ENCODE measurements at places on chromosomes 2 and 18. TPM values are rescaled to one million over a fixed set of nuclear protein-coding genes. Genes with fewer than 3 reads are reported as not detected.

Gene TSGA10
- 1.6 TPM for total RNA-seq

Gene STARD6
- total RNA-seq, result not detected

Gene CAB39
- 35.9 TPM for total RNA-seq

Gene CERKL
- 0.65 TPM for total RNA-seq

Gene CCL20
- total RNA-seq, result not detected

Gene RIOK3
- 25.7 TPM for total RNA-seq

Gene PLA2R1
- 3.6 TPM for total RNA-seq

Gene NDUFV2
- total RNA-seq, result 102 TPM

Gene ANKRD53
- 1.8 TPM for total RNA-seq

Gene COBLL1
- total RNA-seq, result 17.3 TPM

Gene AKAIN1
- total RNA-seq, result not detected

Gene CNGA3
- not detected for total RNA-seq

Gene DSG1
- not detected for total RNA-seq

Gene MAP3K19
- total RNA-seq, result not detected

Gene CNOT11
- 38.9 TPM for total RNA-seq

Gene NOTO
- total RNA-seq, result not detected

Gene C1QL2
- total RNA-seq, result not detected

Gene SLC35G4
- not detected for total RNA-seq

Gene KCTD18
- total RNA-seq, result 9.6 TPM

Gene AAMP
- 88.8 TPM for total RNA-seq

Gene SCYGR8
- total RNA-seq, result not detected

Gene TUBA3E
- not detected for total RNA-seq

Gene C2orf92
- total RNA-seq, result 2.4 TPM

Gene MROH2A
- not detected for total RNA-seq

Gene RIT2
- total RNA-seq, result not detected

Gene SIX3
- not detected for total RNA-seq

Gene PAX8
- total RNA-seq, result 118 TPM

Gene GKN2
- total RNA-seq, result not detected

Gene LGALSL
- total RNA-seq, result 4.7 TPM

Gene CCDC74A
- 65.8 TPM for total RNA-seq

Gene RAD51AP2
- not detected for total RNA-seq

Gene PMAIP1
- 37.6 TPM for total RNA-seq

Gene VSNL1
- total RNA-seq, result 0.33 TPM

Gene IL18RAP
- total RNA-seq, result not detected

Gene SAG
- total RNA-seq, result not detected

Gene TBR1
- total RNA-seq, result not detected

Gene CXCR2
- total RNA-seq, result not detected

Gene SLC4A5
- total RNA-seq, result under 0.01 TPM

Gene CD8A
- total RNA-seq, result not detected

Data from mesangial cell (primary cell).